Activated CD4-positive, alpha-beta T cell treated with anti-CD3 and anti-CD28 coated beads for 4 hours (primary cell): ENCODE measurements at places on chromosomes 11 and 22.

DNA sequence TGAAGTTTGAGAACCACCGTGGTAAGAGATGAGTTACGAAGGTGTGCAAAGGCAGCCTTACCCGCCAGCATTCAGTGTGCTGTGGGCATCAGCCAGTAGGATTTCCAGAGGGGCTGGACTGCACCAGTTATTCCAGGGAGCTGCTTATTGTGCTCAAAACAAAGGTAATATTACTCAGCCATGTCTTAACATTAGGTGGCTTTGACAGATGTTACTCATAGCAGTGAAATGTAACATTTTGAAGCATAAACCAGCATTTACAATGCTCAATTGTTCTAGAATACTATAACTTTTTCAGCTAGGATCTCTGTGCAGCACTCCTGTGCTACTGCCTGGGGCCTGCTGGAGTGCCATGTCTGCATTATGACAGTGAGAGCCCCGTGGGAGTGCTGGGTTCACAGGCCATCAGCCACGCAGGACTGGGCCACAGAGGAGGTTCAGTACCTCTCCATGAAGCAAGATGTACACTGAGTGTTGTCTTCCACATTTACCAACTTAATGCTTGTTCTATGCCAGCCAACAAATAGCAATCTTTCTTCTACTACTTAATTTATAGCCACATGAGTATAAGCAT lies 238.1 kb downstream of the CADM1 start:
- DNase-seq, result no peak

- no peak for DNase-seq
Measured at GRCh38 chr11:89159974-89160373, 17.7 kb upstream of the TYR start.

DNA sequence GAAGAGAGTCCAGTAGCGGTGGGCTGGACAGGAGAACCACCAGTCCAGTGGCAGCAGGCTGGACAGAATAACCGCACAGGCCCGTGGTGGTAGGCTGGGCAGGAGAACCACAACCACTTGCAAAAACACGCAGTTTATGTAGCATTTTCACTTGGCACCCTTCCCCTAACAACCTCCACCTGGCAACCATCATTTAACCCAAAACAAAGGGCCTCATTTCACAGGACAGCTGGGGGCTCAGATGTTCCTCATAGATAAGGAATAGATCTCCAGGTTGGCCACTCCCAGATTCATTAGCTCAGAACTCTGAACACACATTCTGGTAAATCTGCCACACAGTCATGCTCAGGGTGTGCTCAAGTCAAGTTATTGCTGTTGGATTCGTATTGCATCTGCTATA lies 41.2 kb downstream of the SYTL2 start:
- no peak for DNase-seq

GRCh38 chr11:86418513-86418912 lies 43.8 kb downstream of the CCDC81 start:
- no peak for DNase-seq

DNA sequence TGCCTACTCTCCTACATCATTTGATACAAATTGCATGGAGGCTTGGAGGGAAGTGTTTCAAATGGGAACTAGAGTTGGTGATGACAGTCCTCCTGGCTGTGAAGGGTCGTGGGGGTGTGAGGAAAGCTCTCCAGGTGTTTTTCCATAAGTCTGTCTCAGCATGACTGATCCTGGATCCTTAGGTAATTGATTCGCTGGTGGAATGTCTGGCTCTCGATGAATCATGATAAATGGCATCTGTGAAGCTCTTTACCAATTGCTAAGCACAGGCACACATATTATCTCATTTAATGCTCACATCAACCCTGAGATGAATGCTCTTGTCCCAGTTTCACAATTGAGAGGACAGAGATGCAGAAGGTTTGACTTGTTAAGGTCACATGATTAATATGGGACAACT lies 107.5 kb downstream of the PKNOX2 start:
- no peak for DNase-seq

DNA sequence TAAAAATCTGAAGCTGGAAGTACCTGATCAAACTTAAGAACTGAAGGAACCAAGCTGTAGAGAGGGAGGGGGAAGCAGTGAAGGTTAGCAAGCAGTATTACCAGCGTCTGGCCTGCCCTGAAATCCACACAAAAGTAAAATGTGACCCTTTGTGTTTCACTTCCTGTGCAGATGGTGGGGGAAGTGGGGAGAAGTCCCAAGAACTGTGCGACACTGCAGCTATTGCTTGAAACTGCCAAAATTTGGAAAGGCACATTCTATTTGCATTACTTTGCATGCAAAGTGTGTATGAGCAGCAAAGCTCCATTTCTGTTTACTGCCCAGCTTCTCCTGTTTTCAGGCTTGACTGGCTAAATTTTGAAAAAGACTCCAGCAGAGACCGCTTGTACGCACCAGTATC lies 72.1 kb upstream of the BMAL1 start:
- no peak for DNase-seq

DNA sequence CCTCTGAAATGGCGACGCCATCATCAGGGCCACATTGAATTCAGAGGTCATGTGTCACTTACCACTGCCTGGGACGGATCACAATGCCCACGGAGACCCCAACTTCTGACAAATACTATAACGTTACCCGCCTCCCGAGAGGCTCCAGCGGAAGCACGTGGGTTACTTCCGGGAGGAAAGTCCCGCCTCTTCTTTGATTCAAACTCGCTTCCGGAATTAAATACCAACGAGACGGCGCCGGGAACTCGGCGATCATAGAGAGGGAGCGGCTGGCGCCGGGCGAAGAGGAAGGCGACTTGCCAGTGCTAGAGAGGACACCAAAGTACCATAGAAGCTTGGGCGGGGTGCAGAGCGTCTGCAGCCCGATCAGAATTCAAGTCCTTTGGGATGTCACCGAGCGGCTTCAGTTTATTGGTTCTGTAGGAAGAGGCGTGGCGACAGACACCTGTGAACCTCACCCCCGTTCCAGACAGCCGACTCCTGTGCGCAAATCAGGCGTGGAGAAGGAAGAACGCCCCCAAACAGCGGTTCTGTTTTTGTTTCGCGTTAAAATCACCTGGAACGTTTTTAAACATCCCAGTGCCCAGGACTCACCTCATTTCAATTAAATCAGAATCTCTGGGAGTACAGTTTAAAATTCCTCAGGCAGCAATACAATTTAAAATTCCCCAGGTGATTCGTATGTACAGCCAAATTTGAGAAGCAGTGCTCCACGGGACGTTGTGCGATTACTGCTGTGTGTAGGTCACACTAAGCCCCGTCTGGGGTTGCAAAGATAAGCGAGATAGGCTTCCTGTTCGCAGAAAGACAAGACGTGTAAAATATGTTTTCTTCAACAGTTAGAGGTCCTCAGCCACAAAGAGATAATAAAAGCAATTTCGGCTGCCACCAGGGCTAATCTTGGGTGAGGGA lies at the start of gene TIMM10:
TSS of gene TIMM10 (minus strand) at position 159 of the 912 bp plus-strand sequence. CDS start 565 bp downstream, outside the sequence.
- DNase-seq, result peak; percentile 94

DNA sequence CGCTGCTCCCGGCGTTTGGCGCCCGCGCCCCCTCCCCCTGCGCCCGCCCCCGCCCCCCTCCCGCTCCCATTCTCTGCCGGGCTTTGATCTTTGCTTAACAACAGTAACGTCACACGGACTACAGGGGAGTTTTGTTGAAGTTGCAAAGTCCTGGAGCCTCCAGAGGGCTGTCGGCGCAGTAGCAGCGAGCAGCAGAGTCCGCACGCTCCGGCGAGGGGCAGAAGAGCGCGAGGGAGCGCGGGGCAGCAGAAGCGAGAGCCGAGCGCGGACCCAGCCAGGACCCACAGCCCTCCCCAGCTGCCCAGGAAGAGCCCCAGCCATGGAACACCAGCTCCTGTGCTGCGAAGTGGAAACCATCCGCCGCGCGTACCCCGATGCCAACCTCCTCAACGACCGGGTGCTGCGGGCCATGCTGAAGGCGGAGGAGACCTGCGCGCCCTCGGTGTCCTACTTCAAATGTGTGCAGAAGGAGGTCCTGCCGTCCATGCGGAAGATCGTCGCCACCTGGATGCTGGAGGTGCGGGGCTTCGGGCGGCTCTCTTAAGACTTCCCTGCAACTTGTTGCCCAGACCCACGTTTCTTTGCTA lies at the start of gene CCND1:
TSS of gene CCND1 (plus strand) at position 162 of the 587 bp plus-strand sequence. CDS start at position 320, 158 bp downstream.
- DNase-seq, result peak; percentile 37

- DNase-seq, result no peak
Measured at GRCh38 chr11:27694992-27695391, 5.3 kb downstream of the BDNF start.

DNA sequence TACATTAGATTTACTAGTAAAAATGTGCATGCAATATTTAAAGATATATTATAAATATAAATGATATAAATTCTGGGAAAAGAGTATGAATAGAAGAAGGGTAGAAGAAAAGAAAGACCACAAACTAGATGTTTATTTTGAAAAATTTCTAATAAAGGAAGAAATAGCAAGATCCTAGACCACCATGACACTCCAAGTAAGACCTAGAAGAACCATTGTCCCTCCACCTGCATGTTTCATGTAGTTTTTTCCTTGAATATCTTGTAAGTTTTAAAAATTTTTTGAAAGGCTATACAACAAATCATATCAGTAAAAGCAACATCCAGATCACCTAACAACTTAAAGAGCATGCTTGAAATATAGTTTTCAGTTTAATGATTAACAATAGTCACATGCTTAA lies 46.8 kb downstream of the ARHGAP32 start:
- DNase-seq, result no peak

GRCh38 chr22:25911243-25911972 lies 169.4 kb downstream of the MYO18B start:
- no peak for DNase-seq

GRCh38 chr11:113521737-113522517 lies 46.7 kb upstream of the DRD2 start:
- DNase-seq, result no peak

DNA sequence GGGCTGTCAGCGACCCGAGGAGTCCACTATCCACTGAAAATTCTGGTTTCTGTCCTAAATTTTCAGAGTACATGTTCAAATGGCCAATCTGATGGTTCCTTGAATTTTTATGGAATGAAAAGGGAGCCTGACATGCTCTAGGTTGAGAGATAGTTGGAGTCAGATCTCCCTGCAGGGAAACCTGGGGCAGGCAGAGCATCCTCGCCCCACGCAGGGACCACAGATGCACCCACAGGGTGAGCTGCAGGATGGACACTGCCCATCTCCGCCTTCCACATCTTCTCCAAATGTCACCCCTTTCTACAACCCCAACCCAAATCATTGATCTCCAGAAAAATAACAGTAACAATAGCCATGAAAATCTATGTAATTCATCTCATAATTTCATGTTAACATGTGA lies 114.2 kb upstream of the IGLL5 start:
- DNase-seq, result no peak

DNA sequence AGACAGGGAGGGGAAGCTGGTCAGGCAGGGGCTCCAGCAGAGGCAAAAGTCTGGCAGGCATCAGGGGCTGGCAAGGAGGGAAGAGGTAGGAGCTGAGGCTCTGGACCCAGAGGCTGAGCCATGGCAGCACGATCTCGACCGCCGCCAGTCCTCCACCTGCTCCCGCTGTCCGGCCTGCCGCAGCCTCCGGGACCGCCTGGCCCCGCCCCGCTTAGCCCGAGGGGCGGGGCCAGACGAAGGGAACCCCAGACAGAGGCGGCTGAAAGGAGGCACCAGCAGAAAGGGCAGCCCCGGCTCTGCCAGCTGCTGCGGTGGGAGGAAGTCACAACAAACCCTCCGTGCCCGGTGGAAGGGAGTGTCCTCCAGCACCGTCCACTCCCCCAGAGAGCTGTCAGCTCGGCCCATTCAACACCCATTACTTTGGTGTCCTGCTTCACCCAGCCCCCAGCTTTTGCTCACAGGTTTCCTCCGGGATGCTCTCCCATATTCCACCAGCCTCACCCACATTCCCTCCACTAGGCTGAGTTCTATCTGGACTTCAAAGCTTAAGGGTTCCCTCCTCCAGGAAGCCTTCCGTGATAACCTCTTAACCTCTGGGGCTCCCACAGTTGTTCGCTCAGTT lies at the start of gene MFNG:
TSS of gene MFNG (minus strand) at position 161 of the 622 bp plus-strand sequence. CDS start 207 bp downstream, outside the sequence.
- peak; percentile 74 for DNase-seq

GRCh38 chr22:36577019-36577418 lies 48.1 kb upstream of the EIF3D start:
- DNase-seq, result no peak

DNA sequence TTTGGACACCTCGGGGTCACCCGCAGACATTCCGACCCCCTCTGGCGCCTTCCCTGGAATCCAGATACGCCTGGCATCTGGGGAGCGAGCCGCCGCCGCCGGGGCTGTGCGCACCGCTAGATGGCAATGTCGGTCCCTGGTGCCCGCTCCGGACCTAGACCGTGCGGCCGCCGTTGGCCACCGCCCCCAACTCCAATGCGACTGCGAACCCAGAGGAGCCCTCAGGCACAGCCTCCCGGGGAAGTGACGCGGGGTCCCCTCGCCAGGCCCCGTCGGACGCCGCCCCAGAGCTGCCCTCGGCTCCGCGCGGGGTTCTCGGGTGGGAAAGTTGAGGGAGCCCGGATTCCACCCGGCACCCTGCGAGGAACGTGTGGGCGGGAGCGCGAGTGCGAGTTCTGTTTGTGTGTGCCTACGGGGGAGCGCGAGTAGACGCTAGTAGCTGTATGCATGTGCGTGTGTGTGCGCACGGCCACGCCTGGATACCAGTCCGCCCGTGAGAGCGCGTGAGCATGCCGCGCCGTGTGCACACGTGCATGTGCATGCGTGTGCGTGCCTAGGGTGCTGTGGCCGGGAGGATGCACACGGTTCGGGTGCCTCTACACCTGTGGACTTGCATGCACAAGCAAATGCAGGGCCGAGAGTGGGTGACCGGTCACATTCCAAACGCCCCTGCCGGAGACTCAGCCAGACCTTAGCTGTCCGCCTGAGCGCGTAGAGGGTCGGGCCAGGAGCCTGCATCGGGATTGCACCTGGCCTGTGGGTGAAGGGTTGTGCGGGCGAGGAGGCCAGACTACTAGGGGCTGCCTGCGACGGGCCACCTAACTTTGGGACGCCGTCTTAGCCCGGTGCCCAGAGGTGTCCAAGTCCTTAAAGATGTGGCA lies 1.9 kb downstream of the CHRM4 start:
- DNase-seq, result peak; percentile 33

GRCh38 chr22:38777087-38777671 lies 16.8 kb downstream of the DNAL4 start:
- DNase-seq, result no peak

DNA sequence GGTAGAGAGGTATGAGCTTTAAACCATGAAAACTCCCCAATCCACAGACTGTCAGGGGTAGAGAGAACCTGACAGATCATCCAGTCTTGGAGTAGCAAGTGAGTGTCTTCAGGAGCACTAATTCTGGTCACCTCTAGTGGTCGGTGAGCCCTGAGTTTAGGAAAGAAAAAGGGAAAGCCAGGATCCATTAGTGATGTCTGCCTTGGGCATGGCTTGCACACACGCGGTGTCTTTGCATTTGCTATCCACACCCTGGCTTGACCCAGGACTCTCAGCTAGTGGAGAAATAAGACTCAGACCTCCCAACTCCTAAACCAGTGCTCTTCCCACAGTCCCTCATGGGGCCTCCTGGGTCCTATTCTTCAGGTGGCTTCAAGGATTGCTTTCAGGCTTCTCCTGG lies 19.3 kb downstream of the POU2F3 start:
- DNase-seq, result no peak

DNA sequence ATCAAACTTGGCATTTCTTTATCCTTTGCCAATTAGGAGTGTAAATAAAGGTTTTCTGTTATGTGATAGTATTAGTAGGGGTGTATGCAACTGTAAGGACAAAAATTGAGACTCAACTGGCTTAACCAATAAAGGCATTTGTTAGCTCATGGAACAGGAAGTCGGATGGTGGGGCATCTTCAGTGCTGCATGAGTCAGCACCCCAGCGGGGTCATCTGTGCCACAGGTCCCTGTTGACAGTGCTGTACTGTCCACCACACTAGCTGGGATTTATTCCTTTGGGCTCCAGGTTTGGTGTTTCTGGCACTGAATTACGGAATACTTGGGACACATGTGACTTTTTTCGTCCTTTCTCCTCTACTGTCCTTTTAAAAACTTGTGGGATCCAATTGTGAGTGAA lies 86.0 kb downstream of the PPP6R3 start:
- DNase-seq, result no peak

GRCh38 chr11:120712014-120712413 lies 200.5 kb downstream of the GRIK4 start:
- no peak for DNase-seq
